Hematopoietic multipotent progenitor cell treated with erythropoietin and hydrocortisone succinate and interleukin-3 and kit ligand, for 8 days (in vitro differentiated cells): ENCODE measurements at places on chromosomes 12 and 14.

DNA sequence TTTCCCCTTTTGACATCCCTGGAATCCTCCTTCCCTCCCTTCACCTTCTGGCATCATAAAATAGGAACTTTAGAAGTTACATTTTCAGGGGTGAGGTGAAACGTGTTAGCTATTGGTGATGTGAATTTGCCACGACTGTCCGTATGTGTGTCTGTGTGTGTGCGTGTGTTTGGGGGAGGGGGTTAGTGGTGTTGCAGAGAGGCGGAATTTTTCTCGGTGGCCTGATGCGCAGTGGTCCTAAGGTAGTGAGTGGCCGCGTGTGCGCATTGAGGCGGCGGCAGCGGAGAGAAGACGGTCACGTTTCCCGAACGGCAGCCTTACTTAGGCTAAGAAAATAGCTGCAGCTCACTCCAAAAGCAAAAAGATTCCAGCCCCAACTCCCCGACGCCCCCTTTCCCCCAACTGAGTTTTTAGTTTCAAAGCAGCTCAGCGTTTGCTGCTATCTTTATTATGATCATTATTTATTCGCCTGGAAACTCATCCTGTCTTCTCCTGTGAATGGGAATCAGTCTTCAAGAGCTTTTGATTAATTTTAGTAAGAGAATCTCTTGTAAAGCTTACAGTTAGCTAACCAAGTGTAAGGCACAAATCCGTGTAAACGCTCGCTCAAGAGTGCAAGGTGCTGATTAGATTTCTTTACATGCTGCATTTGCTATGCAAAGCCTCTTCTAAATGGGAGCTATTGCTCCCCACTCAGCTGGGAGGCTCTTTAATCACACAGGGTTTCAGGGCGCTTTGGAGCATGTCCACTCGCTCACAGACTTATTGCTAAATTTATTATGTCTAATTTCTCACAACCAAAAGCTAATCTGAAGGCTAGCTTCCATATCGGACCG, 4.7 kb downstream of the FLRT2 start:
- no peak for DNase-seq

GRCh38 chr14:36271222-36271621, 49.2 kb downstream of the MBIP start:
- no peak for DNase-seq

- DNase-seq, result no peak
These were observed 51.3 kb upstream of the PPP2R5C start for GRCh38 chr14:101709962-101710931.

GRCh38 chr14:24426912-24427536, 2.4 kb downstream of the CBLN3 start:
- DNase-seq, result no peak

DNA sequence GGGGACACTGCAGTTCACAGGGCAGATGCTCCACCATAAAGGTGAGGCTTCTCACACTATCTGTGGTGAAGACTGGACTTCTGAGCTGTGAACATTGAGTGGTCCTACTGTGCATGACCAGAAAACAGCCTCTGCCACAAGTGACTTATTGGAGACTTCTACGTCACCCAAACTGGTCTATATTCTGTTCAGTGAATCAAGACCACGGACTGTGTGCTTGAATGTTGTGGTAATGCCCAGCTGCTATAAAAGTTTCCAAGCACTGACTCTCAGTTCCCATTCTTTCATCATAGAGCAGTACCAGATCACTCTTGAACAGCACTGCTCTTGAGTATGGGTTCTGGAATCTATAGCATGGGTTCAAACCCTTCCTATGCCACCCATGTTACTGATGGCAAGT, 4.8 kb upstream of the PLEK2 start:
- no peak for DNase-seq

DNA sequence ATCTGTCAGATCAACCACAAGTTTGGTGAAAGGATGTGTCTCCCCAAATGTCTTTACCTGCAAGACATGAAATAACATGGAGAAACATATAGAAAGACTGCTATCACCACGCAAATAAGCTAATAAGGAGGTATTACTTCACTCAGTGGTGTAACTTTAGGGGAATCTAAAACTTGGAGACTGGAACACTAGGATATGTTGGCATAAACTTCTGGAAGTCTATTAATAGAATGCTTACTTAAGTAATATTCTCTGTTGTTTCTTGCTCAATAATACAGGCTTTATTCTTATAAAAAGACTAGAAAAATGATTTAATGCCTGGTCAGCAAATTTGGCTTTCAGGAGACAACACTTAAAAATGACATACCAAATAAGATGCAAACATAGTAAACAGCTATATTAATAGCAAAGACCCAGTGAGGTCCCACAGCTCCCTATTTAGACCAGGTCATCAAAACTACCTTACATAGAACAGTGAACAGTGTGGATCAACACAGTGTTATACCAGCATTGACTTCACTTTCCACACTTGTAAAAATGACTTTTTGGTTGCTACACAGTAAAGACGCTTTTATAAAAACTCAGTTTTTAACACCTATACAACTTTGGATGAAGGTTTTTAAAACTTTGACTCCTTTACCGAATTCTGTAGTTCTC, 18.9 kb upstream of the HAL start:
- no peak for DNase-seq

- DNase-seq, result no peak
These were observed 6.8 kb downstream of the KRT71 start for GRCh38 chr12:52546126-52546525.

DNA sequence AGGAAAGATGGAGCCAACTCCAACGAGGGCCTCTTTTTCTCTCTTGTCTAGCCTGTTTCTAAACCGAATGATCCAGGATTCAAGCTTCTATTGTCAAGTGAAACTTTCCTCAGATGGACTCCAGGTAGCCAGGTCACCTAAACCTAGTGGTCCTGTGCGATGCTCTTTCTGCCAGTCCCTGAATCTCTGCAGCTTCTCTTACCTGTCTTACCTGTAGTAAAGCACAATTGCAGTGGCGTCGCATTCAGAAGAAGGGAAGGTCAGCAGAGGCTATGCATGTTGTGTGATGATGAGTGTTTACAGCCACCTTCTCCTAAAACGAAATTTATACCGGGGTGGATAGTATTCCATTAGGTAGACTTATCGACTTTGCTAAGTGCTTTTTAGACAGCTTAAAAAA, 47.4 kb upstream of the TRAF3 start:
- DNase-seq, result no peak

DNA sequence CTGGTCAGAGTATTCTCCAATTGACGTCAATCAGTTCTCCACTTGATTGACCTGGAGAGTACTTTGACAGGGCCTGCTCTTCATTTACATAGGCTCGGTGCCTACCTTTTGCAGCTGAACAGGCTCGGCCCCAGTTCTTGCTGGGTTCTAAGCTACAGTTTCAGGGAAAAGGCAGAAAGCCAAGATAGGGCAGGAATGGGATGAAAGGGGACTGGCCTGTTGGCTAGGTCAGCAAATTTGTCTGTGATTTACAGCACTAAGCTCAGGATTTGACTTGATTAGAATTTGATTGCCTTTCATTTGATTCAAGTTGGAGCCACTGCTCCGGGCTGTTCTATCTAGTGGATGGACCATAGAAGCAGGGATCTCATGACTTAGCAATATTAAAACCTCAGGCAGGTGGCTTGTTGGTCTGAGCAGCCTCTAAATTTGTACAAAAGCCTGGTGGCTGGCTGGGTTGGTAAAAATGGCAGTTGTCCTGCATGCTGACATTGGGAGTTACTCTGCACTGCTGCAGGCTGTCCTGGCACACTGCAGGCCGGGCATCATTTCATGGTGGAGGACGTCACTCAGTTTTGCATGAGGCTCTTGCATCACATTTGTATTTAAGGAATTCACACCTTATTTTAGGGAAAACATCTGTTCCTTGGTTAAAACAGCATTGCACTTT, 71.8 kb downstream of the BICD1 start:
- DNase-seq, result no peak

DNA sequence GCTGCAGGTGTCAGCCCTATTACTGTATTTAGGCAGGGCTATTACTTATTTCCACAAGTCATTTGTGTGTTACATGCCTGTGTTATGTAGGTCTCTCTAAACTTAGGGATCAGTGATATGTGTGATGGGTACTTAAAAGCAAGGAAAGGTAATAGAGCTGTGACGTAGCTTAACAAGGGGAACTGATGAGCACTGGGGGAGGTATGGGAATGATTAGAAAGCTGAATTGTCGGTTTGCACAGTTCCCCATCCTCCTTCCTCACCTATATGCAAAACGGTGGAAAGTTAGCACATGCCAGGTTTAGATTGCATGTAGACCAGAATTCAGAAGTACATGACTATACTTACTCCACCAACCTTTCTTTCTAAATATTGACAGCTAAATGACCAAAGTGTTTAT, 494.3 kb upstream of the GARIN6 start:
- DNase-seq, result no peak

- no peak for DNase-seq
These were observed 37.9 kb downstream of the SH2B3 start for GRCh38 chr12:111443586-111443985.

GRCh38 chr12:108729612-108730364, 1.5 kb downstream of the CORO1C start:
- peak; percentile 88 for DNase-seq

DNA sequence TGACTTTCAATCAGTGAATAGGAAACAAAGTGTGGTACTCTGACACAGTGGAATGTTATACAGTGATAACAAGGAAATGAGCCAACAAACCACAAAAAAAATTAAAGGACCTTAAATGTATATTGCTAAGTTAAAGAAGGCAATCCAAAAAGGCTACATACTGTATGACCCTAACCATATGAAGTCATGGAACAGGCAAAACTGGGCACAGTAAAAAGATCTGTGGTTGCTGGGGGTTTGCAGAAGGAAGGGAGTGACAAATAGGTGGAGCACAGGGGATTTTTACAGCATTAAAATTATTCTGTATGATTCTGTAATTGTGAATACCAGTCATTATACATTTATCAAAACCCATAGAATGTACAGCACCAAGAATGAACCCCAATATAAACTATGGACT, 112.6 kb downstream of the KCNC2 start:
- DNase-seq, result no peak

- DNase-seq, result no peak
These were observed 6.7 kb upstream of the HRK start for GRCh38 chr12:116887897-116888296.

- DNase-seq, result no peak
These were observed 52.9 kb downstream of the ISCA2 start for GRCh38 chr14:74546416-74546815.

DNA sequence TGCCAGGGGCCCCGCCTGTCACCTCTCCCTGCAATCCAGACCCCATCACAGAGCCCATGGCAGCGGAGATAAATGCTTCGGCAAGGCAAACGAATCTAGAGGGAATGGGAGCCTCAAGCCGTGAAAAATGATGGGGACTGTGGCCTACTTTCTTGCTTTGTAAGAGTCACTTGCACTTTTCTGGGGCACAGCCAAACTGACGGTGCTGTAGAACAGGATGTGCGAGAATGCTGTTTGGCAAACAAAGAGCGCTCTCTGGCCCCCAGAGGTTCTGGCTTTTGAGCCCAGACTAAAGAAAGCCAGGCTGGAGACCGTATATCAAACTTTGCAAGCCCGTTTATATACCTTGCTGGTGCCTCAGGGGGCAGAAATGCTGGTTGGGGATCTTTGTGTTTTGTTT, 108.7 kb downstream of the CACNA1C start:
- no peak for DNase-seq

DNA sequence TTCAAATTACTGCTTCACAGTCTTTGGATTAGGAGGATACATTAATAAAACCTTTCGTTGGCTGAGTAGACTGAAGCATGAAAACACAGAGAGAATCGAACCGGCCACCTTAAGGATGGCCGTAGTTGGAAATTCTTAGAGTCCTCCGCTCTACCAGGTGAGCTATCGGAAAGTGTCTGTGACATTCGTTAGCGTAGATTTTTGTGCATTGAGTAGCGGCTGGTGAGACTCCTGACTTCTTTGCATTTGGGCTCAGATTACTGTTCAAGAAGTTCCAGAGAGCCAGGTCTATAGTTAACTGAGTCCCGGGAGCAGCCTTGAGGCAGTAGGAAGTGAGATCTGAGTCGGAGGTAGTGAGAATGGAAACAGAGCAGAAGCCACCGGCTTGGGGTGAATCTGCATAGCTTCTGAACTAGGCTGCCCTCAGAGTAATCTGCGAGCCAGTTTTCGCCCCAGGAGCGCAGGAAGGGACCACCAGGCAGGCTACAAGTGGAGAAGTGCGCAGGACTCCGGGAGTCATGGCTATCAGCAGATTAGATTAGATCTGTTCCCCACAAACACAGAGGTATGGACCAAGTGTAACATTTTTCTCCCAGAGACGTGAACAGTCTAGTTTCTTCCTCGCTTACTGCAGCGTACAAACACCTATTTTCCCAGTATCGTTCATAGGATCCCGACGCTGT, 11.0 kb downstream of the OR6S1 start:
- DNase-seq, result peak; percentile 80

DNA sequence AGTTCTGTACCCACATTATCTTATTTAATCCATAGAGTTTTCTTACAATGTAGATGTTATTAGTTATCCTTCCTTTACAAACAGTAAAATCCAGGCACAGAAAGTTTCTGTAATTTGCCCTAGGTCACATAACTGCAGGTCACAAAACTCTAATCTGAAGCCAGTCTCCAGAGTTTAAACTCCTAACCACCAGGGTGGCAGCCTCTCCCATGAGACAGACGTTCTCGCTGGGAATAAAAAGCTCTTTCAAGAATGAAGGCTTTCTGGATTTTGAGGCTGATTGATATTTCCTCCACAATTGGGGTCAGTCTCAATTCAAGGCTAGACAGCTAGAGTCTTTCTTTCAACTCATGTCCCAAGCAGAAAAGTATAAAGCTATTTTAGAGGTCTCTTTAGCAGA, 95.8 kb upstream of the PLEKHG7 start:
- no peak for DNase-seq

DNA sequence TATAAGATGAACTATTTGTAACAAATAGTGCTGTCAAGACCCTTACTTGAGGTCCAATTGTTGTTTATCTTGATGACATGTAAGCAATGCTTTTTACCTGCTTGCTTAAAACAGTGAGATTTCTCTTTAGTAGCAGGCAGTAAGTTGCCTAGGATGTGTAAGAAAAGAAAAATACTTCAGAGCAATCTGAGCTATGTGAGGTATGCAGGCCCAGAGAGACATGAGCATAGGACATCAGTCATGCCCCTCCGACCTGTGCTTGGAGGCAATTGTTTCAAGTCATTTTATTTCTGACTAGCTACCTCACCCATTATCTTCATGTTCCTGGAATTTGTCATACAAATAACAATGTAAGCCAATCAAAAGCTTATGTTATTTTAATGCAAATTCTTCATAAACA, 930.6 kb upstream of the FBXO33 start:
- DNase-seq, result no peak

- no peak for DNase-seq
These were observed 345.1 kb downstream of the RAD51B start for GRCh38 chr14:68164711-68165113.

DNA sequence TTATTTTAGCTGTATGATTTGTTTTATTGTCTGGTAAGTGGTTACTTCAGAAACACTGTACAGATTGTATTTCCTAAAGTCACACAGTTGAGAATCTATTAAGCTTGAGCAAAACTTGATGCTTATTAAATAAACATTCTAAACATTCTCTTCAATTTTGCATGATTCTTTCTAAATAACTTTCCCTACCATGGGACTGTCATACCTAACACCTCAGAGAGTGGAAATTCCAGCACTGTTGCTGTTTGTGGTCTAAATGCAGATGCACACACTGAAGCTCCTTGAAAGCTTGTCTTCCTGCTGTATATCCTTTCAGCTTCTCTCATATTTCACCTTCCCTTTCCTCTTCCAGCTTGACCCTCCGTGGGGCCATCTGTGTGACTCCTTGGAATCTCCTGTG, 392.0 kb downstream of the LRIG3 start:
- no peak for DNase-seq
